ENCODE measurements at places on chromosomes 2 and 18.

DNA sequence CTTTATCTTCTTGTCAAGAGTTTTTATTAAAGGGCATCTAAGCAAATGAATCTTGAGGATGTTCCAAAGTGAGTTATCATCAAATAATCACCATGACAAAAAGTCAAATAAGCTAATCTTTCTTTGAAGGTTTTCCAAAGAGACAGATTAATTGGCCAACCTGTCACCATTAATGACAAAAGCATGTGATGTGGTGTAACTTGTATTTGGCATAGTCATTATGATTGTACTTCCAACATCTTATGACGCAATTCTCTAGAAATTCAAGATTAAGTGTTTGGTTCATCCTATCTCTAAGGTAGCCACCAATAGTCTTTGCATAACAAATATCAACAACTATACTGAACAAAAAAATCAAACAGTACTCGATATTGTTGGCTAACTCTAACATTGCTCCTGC lies 28.6 kb downstream of the RBMS1 start:
- no peak for DNase-seq

GRCh38 chr2:42843131-42843530 lies 50.7 kb upstream of the HAAO start:
- no peak for DNase-seq

DNA sequence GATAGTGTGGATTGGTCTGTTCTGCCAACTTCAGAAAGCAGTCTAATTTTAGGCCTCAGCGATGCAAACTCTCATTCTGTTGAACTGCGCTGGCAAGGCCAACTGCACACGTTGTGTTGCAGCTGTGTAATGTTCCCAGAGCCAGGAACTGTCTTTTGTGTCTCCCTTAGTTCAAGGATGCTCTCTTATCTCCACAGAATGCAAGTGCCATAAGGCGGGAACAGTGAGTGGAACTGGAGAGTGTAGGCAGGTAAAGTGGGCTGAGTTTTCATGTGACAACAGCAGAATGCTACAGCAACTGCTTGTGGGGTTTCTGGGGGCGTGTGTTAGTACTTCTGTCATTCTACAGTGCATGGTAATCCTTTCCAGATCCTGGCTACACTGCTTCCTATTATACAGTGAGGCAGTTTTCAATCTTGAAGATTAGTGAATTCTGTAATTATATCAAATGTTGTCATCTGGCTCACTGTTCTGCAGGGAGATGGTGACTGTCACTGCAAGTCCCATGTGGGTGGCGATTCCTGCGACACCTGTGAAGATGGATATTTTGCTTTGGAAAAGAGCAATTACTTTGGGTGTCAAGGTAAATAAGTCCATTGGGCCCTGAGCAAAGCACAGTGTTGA lies 125.8 kb downstream of the LAMA3 start:
- no peak for DNase-seq

DNA sequence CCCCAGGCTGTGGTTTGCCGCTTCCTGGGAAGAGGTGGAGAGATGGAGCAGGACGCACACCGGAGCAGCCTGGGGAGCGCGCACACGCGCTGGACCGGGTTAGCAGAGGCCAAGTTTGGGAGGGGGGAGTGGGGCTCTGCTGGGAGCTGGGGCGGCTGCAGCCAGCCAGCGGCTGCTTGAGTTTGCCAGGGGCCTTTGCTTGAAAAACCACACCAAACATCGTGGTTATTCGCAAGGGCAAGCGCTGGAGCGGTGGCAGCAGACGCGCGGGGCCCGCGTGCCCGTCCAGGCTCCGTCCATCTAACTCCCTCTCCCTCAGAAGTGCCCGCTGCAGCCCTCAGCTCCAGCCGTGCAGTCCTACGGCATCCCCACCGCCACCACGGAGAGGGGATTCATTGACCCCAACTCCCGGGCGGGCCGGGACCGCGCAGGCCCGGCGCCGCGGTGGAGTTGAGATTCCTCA lies 4.6 kb downstream of the PTGR3 start:
- DNase-seq = no peak

DNA sequence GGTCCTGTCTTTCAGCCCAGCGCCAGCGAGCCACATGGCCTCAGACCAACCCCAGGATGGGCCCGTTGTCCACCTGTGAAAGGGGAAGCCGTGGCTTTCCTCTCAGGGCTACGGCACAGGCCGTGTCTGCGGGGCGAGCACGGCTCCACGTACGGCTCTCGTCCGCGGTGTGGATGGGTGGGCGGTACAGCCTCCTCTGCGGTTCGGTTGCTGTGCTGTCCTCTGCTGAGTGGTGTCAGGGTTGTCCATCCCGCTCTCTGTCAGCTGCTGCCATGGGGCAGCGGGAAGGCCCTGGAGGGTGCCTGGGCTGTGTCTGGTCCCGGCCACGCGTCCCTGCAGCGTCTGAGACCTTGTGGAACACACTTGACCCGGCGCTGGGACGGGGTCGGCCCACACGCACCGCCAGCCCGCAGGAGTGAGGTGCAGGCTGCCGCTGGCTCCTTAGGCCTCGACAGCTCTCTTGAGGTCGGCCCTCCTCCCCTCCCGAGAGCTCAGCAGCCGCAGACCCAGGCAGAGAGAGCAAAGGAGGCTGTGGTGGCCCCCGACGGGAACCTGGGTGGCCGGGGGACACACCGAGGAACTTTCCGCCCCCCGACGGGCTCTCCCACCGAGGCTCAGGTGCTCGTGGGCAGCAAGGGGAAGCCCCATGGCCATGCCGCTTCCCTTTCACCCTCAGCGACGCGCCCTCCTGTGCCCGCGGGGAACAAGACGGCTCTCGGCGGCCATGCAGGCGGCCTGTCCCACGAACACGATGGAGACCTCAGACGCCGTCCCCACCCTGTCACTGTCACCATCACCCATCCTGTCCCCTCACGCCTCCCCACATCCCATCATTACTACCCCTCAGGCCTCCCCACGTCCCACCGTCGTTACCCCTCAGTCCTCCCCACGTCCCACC lies 128.7 kb downstream of the NFATC1 start:
- DNase-seq = peak; percentile 52

DNA sequence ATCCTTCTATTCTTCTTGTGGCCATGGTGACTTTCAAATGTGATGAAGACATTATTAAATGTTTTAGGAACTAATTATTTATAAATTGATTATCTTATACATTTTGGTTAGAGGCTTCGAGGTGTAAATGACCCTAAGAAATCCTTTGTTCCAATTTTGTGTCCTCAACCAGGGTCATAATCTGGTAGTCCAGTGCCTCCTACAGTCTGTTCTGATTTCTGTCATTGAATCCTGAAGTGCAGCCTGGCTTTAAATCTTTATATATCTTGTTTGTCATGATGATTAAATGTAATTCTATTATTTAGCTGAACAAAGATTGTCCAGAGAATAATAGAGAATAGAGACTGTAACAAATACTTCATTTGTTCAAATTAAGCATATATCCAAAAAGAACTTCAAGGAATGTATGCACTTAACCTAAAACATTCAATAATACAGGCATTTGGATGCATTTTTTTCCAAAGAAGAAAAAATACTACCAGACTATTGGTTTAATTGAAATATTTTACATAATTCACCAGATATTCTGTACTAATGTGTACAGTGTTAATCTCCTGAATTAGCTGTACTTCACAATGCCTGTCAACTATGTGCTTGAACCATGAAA lies 89.8 kb downstream of the PRPF40A start:
- DNase-seq = no peak

- no peak for DNase-seq
Observed at GRCh38 chr18:6934859-6935258, 182.7 kb downstream of the LAMA1 start.

- no peak for DNase-seq
Observed at GRCh38 chr18:54358495-54359040, 862 bp downstream of the C18orf54 start.

GRCh38 chr2:15649561-15650255 lies 58.0 kb downstream of the DDX1 start:
- DNase-seq = no peak

GRCh38 chr18:47606526-47606925 lies 323.9 kb downstream of the SMAD2 start:
- no peak for DNase-seq

DNA sequence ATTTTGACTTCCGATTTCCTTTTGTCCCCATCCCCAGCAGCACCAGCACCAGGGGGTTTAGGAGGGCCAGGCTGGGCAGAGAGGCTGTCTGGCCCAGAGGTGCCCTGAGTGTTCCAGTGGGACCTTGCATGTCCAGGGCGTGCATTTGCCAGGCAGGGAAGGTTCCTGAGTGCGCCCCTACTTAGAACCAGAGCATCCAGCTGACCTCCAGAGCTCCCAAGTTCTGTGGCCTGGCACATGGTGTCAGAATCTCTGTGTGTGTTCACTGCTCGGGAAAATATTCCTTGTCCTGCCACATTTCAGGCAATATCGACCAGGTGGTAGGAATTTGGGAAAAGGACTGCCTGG lies 5.5 kb downstream of the SIX3 start:
- no peak for DNase-seq

DNA sequence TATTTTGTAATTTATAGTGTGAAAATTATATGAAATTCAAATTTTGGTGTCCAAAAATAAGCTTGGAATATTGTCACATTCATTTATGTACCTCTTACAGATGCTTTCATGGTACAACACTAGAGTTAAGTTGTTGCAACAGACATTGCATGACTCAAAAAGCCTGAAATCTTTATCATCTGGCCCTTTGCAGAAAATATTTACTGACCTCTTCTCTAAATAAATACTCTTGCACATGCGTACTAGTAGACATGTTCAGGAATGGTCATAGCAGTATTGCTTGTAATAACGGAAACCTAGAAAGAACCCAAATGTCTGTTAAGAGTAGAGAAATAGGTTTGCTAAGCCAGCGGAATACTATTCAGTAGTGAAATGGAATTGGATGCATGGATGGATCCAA lies 60.4 kb downstream of the GALNT1 start:
- no peak for DNase-seq

- DNase-seq = no peak
Observed at GRCh38 chr2:189268763-189269162, 89.2 kb upstream of the COL5A2 start.

DNA sequence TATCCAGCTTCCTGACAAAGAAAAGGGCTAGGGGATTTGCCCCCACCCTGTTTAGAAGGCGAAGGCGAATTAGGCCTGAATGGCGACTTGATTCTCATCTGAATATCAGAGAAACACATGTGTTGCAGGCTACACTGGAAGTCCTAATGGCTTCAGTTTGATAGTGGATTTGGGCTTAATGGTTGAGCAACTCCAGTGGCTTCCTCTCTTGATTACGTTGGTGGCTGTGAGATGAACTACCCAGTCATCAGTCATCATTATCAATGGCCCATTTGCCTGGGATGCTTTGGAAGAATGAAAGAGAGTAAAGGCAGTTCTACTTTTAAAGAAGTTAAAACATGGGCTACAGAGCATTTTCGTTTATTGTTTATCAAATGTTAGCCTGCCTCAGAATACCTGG lies 60.9 kb upstream of the IL1R1 start:
- no peak for DNase-seq

DNA sequence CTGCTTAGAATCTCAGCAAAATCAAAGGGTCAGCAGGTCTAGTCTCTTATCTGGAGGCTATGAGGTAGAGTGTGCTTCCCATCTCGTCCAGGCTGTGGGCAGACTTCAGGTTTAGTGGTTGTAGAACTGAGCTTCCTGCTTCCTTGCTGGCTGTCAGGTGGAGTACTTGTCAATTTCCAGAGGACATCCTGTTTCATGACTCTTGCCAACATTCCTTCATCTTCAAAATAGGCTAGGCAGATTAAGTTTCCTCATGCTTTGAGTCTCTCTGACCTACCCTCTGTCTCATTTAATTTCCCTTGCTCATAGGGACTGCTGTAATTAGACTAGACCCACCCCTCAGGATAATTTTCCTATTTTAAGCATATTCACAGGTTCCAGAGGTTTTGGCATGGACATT lies 562.6 kb downstream of the SPAG16 start:
- DNase-seq = no peak

GRCh38 chr2:129396980-129397599 lies 582.4 kb upstream of the RAB6C start:
- DNase-seq = no peak

DNA sequence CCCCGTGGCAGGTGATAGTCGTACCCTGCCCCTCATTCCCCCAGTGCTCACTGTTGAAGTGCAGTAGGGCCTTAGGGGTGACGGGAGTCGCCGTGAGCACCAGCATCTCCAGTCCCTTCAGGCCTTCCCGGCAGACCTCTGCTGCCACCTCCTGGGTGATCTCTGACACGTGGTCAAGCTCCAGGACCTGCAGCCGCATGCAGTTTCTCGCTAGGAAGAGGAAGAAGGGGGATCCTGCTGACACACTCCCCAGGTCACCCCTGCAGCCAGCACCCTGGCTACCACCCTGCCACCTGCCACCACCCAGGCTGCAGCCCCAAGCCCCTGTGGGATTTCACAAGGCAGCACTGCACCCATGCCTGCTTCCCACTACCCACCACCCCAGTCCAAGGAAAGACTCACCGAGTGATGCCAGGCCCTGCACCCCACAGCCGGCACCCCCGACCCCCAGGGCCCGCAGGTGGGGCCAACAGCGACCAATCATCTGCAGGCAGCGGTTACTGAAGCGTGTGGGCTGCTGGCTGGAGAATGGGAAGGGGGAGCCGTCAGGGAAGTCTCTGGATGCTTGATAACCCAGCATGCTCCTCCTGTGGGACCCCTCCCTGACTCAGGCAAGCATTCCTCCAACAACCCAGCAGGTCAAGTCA lies 23.8 kb downstream of the FBXO41 start:
- DNase-seq = no peak

DNA sequence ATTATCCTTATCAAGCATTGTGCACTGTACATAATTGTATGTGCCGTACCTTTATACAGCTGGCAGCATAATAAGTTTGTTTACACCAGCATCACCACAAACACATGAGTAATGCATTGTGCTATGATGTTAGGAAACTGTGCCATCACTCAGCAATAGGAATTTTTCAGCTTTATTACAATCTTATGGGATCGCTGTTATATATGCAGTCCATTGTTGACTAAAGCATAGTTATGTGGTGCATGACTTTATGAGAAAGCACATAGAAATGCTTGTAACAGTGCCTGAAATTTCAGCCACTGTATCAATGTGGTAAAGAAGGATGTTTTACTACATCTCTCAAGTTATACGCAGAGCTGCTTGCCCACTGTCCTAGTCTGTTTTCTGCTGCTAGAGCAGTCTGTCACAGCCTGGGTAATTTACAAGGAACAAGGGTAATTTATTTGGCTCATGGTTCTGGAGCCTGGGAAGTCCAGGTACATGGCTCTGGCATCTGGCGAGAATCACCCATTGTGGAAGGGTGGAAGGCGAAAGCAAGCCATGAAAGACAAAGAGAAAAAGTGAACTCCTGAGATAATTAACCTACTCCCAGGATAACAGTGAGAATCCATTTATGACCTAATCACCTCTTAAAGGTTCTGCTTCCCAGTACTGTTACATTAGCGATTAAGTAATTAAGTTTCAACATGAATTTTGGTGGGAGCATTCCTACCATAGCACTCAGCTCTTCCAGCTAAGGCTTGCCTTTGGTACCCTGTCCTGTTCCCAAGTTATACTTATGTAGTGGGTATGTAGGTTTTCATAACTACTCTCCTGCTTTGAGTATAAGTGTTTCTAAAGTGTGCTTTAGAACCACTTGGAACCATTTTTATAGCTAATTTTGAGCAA lies 4.6 kb downstream of the MAP3K20 start:
- no peak for DNase-seq
